Activated CD8-positive, alpha-beta memory T cell treated with anti-CD3 and anti-CD28 coated beads, Interleukin-2, amount 50 U/mL, for 4 hours (primary cell): ENCODE measurements at places on chromosomes 2 and 18.

DNA sequence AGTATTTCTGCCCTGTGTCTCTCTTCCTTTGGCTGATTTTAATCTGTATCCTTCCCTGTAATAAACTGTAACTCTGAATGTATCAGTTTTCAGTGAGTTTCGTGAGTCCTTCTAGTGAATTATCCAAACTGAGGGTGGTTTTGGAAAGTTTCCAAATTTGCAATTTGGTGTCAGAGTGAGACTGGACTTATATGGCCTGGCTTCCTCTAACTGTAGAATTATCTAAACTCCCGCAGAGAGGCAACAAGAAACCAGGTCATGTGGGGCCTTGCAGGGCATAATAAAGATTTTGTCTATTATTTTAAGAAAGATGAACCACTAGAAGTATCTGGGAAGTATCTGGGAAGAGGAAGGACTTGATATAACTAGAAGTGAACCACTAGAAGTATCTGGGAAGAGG is 95.3 kb upstream of the RNF152 start:
- no peak for DNase-seq

GRCh38 chr18:61749031-61749430 is 143.8 kb downstream of the RNF152 start:
- no peak for DNase-seq

- DNase-seq: no peak
Measured at GRCh38 chr2:135942936-135943688, 42.3 kb downstream of the DARS1 start.

DNA sequence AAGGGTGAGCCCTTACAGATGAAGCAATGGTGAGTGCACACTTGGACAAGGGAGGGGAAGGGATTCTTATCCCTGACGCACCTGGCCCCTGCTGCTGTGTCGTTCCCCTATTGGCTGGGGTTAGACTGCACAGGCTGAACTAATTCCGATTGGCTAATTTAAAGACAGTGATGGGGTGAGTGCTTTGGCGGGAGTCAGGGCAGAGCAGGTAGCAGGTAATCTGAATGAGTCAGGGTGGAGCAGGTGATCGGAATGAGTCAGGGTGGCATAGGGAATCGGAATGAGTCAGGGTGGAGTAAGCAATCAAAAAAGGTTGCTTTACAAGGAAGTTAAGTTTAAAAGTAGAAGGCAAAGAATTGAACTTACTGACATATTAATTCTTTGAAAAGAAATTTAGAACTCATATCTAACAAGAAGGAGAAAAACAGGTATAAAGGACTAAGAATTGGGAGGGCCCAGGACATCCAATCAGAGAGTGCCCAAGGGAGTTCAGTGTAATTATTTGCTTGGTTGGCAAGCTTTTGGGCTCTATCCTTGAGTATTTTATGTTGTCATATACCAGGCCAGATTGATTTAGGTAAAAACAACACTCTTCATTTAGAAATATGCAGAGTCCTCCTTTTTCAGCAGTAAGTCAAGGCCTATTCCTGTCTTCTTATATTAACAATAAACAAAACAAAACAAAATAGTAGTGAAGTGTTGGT is 52.3 kb upstream of the RALBP1 start:
- no peak for DNase-seq

DNA sequence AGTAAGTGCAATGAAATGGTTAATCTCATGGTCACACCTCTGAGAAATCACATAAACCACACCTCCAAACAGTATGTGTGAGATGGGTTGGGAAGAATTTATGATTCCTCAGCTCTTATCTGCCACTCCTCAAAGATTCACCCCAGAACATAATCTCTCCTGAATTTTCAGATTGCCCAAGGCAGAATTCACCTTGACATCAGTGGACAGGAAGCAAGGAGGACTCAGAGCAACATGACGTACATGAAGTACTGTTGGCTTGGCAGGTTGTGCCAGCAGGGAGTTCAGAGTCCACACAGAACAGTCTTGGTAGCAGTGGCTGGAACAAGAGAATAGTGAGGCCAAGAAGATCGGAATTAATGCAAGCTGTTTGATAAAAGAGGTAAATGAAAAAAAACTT is 31.7 kb upstream of the CYBRD1 start:
- no peak for DNase-seq

- DNase-seq: no peak
Measured at GRCh38 chr2:105714141-105714540, 30.6 kb upstream of the NCK2 start.

- no peak for DNase-seq
Measured at GRCh38 chr2:85414761-85415553, 3.6 kb upstream of the SH2D6 start.

- DNase-seq: no peak
Measured at GRCh38 chr2:105621038-105621437, 123.7 kb upstream of the NCK2 start.

DNA sequence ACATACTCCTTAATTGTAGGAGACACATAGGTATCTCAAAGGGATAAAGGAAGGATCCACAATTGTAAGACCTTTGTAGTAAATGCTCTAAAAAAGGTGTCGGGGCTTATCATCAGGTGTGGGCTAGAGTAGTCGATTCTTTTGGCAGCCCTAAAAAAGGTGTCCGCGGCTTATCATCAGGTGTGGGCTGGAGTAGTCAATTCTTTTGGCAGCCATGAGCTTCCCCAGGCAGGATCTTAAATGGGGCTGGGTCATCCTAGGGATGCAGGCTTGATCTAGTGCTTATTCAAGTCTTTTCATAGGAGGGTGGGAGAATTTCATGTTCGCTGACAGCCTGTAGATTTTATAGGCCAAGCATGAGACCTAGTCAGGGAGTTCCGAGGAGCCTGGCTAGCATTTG is 406.4 kb upstream of the VWC2L start:
- no peak for DNase-seq

GRCh38 chr2:160632084-160632975 is 138.7 kb upstream of the RBMS1 start:
- no peak for DNase-seq

- no peak for DNase-seq
Measured at GRCh38 chr2:229798446-229799155, 84.2 kb upstream of the DNER start.

DNA sequence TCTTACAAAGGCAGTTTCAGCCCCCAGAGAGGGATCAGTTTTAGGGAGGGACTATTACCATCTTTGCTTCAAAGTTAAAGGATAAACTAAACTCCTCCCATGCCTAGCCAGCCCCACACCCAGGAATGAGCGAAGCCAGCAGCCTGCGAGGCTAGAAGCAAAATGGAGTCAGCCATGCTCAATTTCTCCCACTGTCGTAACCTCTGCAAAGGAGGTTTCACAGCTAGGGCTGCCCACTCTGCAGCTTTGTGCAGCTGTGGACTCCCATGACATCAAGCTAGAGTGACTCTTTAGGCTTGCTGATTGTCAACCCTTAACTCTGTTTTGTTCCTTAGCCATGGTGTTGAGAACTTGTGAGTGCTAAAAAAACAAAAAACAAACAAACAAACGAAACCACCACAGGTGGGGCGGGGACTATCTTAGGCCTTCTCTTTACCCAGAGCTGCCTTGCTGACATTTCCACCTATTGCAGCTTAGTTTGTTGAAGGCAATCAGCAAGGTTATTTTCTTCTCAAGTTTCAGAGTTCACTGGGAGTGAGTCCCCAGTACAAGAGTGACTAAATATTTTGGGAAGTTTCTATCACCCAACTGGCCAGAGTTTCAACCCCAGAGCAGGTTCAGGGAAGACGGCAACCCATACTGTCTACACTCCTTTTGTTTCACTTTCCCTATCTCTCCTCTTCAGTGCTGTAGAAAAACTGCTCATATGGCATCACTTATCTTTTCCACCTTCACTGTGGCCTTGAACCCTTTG is 592.1 kb downstream of the XIRP2 start:
- no peak for DNase-seq

GRCh38 chr2:159882130-159882745 is 84.2 kb upstream of the CD302 start:
- DNase-seq: no peak

GRCh38 chr2:200406379-200406778 is 99.9 kb downstream of the SPATS2L start:
- no peak for DNase-seq

- no peak for DNase-seq
Measured at GRCh38 chr2:68330691-68331090, 10.9 kb upstream of the CNRIP1 start.

- no peak for DNase-seq
Measured at GRCh38 chr18:10926621-10927161, 222.7 kb downstream of the PIEZO2 start.

DNA sequence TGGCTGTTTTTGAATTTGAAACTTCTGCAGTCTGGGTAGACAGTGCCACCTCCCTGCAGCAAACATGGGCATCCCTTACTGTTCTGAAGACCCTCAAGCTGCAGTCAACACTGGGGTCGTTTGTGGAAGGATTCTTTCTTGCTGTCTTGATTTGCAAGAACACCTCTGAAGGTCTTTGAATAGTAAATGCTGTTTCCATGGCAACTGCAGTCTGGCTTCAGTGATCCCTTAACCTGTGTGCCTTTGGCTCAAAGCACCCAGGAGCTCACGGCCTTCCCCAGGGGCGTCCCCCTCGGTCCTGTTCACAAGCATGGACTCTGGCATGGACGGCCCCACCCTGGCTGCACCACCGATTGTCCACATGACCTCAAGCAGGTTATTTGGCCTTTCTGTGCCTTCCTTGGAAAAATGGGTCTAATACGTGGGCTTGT is 38.3 kb downstream of the LRRFIP1 start:
- no peak for DNase-seq

DNA sequence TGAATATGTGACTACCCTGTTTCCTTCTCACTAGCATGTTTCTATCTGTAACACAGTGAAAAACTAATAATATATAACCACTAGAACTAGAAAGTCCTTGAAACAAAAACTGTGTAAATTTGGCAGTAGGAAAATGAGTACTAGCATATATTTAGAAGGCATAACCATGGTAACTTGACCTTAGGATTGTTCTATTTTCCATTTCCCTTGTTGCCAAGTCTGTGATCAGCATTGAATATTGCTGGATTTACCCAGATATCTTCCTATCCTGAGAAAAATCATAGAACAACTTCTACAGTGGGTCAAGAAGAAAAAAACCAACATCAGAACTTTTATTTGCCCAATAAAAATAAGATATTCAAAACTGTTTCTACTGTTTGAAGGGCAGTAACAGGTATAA is 563.9 kb upstream of the NRXN1 start:
- DNase-seq: no peak

- DNase-seq: no peak
Measured at GRCh38 chr2:43110442-43110871, 115.9 kb downstream of the ZFP36L2 start.

DNA sequence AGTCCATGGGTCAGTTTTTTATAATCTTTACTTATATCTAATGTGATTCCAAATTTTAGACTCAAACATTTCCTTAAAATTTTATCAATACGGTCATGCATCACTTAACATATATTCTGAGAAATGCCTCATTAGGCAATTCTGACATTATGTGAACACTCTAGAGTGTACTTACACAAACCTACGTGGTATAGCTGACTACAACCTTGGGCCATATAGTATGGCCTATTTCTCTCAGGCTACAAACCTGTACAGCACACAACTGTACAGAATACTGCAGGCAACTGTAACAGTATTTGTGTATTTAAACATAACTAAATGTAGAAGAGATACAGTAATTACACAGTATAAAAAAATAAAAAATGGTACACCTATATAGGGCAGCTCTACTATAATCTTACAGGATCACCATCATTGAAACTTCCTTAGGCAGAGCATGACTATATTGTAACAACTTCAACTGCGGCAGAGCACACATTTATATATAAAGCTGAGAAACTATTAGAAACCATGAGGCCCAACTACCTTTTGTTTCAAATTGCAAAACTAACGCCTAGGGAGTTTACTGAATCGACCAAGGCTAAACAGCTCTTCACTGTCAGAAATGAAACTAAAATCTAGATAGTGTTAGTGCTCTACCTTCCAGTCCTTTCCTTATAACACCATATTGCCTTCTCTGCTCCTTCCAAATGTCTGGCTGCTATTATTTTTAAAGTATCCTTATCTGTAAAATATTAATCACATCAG is 6.9 kb downstream of the YES1 start:
- no peak for DNase-seq

GRCh38 chr2:59826177-59826576 is 727.3 kb downstream of the BCL11A start:
- DNase-seq: no peak

DNA sequence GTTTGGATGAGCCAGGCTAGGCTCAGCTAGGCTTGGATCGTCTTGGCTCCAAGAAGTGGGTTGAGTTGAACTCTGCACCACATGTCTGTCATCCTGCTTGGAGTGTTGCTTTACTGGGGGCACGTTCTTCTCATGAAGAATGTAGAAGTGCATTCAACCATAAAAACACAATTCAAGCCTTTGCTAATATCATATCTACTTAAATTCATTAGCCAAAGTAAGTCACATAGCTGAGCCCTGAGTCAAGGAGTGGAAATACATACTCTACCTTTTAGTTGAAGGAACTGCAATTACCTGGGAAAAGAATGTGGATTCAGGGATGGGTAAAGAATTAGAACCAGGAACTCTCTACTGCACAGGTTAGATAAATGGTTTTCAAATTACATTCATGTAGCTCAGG is 360.4 kb upstream of the KCNH7 start:
- no peak for DNase-seq

- no peak for DNase-seq
Measured at GRCh38 chr2:33215983-33216382, 260.5 kb upstream of the RASGRP3 start.

- DNase-seq: no peak
Measured at GRCh38 chr2:57936216-57936615, 110.4 kb upstream of the VRK2 start.

GRCh38 chr2:17975401-17975800 is 96.9 kb downstream of the KCNS3 start:
- DNase-seq: no peak

DNA sequence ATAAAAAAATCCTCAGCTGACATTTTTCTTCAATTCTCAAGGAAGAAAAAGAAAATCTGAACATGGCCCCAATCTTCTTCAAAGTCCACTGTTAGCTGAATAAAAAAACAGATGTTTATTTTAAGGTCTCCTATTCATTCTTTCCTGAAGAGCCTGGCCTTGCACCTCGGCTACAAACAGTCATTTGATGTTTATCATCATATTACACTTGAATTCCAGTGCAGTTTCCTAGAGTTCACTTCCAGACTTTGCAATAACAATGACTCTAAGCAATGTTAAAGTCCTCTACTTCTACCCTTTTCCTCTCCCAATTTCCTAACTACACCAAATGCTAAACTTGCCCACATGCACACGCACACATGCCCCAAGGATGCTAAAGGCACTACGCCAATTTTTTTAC is 70.1 kb downstream of the NOL10 start:
- no peak for DNase-seq

DNA sequence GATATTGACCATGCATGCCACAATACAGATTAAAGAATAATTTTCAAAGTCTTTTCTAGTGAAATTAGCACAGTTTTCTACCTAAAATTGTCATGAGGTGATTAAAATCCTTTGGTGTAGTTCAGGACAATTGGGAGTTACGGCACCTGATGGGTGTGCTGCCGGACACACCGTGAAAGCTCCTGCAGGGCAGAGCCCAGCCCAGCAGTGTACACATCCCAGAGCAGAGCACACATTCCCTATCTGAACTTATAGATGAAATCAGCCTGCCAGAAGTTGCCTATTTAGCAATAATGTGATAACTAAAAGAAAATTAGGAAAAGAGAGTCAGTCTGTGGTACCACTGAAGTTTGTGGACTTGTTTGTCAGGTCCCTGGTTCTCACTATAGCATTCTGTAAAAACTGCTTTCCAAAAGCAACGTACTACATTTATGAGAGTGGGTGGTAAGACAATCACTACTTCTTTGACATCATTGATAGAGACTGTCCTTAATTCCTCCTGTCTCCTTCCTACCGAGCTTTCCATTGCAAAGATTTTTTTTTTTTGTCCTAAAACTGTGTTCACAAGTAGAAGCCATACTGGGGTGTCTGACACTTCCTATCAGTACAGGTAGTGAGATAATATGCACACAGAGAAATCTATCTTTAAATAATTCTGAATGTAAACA is 3.4 kb downstream of the CYTIP start:
- no peak for DNase-seq
